RWPE2 (cell line): ENCODE measurements at places on chromosomes 1 and 21.

DNA sequence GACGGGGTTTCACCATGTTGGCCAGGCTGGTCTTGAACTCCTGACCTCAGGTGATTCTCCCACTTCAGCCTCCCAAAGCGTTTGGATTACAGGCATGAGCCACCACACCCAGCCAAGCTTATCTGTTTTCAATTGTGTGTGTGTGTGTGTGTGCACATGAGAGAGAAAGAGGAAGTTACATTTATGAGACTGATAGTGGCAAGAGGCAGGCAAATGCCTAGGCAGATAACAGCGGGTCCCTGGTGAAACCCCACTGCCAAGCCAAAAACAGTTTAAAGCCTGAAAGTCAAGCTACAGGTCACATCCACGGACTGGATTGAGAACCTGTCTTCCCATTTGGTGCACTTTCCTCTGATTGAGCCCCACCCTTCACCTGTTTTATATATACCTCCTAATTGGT lies 35.1 kb upstream of the IFNGR2 start:
- no peak overlapping the region for H3K27ac ChIP-seq
- no peaks in the 10 kb centered on the region for H3K4me1 ChIP-seq
- H3K4me3 ChIP-seq: no peak overlapping the region
- no peaks in the 10 kb centered on the region for H3K27me3 ChIP-seq
- no peak for DNase-seq
- no peaks in the 10 kb centered on the region for H3K36me3 ChIP-seq

GRCh38 chr1:182784556-182785171 lies 4.9 kb upstream of the NPL start:
- H3K36me3 ChIP-seq: no peaks in the 10 kb centered on the region
- no peak for DNase-seq
- H3K4me3 ChIP-seq: no peak overlapping the region
- no peaks in the 10 kb centered on the region for H3K4me1 ChIP-seq
- H3K27me3 ChIP-seq: peaks cover 10% of the 10 kb centered on the region
- H3K27ac ChIP-seq: no peak overlapping the region

GRCh38 chr1:65423884-65424572 lies 3.6 kb downstream of the LEPR start:
- H3K4me3 ChIP-seq: no peak overlapping the region
- DNase-seq: no peak
- no peaks in the 10 kb centered on the region for H3K27me3 ChIP-seq
- H3K4me1 ChIP-seq: peaks cover 49% of the 10 kb centered on the region

DNA sequence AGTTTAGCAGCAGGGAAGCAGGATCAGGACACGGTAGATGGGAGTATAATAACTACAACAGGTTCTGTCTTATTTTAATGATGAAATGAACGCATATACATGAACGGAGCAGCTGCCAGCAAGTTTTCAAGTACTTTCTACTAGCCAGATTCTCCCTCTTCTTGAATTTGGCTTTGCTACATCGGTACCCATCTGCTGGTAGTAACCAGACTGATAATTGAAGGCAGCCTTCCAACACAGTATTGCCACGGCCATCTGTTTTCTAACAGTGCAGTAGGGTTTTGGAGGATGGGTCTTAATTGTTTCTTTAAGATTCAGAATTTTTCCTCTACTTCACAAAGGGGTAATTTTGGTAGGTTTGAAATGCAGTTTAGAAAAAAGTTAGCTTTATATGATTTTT lies 33.4 kb downstream of the CENPF start:
- no peak for DNase-seq
- H3K4me3 ChIP-seq: no peak overlapping the region
- no peaks in the 10 kb centered on the region for H3K4me1 ChIP-seq
- no peaks in the 10 kb centered on the region for H3K27me3 ChIP-seq
- no peak overlapping the region for H3K27ac ChIP-seq
- H3K36me3 ChIP-seq: peaks cover 62% of the 10 kb centered on the region

GRCh38 chr1:244092293-244092963 lies 41.3 kb downstream of the ZBTB18 start:
- H3K36me3 ChIP-seq: no peaks in the 10 kb centered on the region
- H3K4me1 ChIP-seq: no peaks in the 10 kb centered on the region
- H3K27ac ChIP-seq: no peak overlapping the region
- H3K4me3 ChIP-seq: no peak overlapping the region
